HFFc6 (cell line): ENCODE measurements at places on chromosomes 12 and 14.

GRCh38 chr12:31325524-31325875 lies 450 bp downstream of the SINHCAF start:
- no peak for DNase-seq

- DNase-seq = no peak
Observed at GRCh38 chr14:56989359-56989758, 179.1 kb upstream of the OTX2 start.

GRCh38 chr14:23704890-23705289 lies 68.7 kb downstream of the DHRS2 start:
- no peak for DNase-seq

DNA sequence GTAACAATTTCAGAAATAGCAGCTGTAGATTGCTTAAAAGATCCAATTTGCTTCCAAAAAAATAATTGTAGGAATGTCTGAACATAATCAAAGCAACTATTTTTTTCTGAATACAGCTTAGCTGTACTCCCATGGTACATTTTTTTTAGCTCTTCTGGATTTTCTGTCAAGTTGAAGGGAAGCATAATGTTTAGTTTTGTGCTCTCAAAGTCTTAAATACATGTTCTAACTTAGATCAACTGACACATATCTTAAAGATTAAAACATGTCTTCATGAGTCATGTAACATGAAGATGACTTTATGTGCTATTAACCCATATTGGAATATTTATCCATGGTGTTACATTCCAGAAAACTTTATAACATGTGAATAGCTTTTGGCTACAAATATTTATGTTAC lies 255.7 kb downstream of the BTG1 start:
- DNase-seq = no peak

- DNase-seq = no peak
Observed at GRCh38 chr12:89134213-89134770, 218.0 kb downstream of the DUSP6 start.

DNA sequence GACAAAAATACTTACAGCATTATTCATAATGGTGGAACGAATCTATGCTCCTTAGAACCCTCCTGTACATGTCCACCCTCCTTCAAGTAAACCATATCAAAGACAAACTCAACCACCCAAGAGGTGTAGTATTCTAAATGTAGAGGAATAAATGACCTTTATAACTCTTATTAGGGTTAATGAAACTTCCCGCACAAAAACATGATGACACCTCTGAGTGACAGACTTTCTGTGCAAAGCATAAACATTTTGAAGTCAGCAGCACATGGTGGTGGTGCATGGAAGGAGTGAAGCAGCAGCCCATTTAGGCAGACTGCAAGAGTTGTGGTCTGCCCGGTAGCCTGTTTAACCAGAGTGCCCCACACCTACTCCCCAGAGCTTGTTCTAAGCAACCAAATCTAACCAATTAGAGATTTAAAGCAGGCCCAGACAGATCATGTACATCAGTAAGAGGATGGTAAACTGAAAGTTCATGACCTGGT lies 615 bp upstream of the ASB8 start:
- DNase-seq = no peak

- DNase-seq = peak; percentile 40
Observed at GRCh38 chr14:39376667-39377403, 55.4 kb downstream of the FBXO33 start.

- DNase-seq = no peak
Observed at GRCh38 chr14:24944800-24945199, 105.1 kb downstream of the STXBP6 start.
